ENCODE measurements at places on chromosomes 2 and 18.

DNA sequence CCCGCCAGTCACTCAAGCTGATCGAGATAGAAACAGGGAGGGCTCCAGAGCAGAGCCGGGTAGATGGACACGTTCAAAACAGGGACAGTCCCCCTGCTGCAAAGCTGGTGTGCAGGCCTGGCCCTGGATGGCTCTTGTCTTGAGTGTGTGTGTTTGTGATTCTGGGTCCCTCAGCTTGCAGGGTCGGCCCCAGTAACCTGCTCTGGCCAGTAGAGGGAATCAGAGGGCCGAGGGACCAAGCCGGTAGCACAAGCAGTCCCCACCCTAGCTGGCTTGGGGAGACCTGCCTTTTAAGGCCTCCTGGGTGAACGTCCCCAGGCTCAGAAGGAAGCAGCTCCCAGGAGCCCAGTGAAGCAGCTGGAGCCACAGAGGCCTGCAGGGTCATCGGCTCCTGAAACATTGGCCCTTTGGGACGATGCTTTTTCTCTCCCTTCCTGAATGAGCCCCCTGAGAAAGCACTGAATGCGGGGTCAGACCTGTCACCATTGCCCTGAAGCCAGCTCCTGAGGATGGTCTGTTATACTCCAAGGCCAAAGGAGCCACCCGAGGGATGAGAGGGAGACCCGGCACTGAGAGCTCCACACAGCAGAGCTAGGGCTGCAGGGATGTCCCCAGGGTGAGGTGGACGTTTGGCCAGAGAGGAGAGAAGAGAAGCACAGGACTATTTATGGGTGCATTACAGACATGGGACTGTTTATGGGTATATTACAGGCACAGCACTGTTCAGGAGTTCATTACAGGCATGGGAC lies 15.4 kb upstream of the MLPH start:
- DNase-seq = no peak

GRCh38 chr2:68889500-68889899 lies 18.3 kb upstream of the BMP10 start:
- no peak for DNase-seq

GRCh38 chr2:45259138-45259537 lies 249.9 kb upstream of the SIX2 start:
- no peak for DNase-seq

DNA sequence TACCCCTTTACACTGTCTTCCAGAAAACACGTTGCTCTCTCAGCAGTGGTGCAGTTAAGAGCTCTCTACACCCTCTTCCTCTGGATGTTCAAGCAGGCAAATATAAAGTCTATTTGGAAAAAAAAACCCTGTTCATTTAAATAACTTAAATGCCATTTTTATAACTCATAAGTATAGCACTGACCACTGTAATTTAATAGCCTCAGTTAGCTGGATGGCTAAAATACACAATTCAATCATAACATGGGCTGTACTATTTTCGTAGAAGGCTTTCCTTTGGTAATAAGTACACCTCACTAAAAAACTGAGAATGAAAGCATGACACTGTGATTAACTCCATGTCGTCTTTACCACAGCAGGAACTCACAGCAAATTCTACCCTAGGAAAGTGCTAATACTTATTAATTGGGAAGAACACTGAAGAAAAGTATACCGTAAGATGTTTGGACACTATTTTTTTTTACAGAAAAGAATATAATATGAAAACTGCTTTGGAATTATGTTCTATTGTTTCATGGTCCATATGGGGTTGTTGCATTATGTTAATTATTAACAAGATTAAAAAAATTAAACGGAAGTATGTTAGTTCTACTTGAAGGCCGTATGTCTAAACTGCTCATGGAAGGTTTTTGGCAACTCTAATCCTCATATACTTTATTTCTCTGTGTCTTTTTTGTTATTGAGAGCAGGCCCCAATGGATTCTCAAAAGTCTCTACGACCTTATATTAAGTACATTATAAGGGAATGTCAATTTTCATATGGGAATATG lies 269.1 kb downstream of the ZNF385B start:
- no peak for DNase-seq

DNA sequence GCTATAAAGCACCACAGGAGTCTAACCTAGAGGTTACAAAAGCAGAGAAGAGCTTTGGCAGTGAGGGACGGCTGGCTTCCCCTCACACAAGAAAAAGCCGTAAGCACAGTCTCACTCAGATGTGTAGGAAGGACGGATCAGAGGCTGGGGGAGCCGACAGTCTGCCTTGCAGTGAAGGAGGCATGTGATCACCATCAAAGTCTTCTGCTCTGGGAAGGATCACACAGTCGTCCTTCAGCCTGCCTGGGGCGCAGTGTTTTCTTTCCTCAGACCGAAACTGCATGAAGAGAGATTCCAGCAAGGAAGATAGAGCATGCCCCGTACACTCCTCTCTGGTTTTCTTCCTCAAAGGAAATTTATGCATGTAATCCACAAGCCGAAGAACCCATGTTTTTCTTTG lies 24.1 kb downstream of the GATA6 start:
- DNase-seq = no peak

DNA sequence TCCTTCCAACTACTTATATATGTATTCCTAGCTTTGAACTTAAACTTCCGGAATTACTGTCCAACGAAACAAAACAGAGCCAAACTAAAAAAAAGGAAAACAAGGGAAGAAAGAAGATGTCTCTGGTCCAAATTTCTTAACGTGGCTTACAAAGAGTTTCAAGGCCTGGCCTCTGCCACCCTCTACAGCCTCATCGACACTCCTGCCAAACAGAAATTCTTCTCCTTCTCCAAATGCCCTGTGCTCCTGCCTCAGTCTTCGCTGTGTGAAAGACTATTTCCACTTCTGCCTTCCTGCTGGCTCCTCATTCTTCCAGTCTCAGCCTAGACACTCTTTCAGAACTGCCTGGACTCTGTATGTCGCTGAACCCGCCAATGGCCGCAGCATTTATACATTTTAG lies 249.2 kb downstream of the TXNL1 start:
- no peak for DNase-seq

GRCh38 chr2:207897541-207898353 lies 127.6 kb downstream of the PLEKHM3 start:
- no peak for DNase-seq

DNA sequence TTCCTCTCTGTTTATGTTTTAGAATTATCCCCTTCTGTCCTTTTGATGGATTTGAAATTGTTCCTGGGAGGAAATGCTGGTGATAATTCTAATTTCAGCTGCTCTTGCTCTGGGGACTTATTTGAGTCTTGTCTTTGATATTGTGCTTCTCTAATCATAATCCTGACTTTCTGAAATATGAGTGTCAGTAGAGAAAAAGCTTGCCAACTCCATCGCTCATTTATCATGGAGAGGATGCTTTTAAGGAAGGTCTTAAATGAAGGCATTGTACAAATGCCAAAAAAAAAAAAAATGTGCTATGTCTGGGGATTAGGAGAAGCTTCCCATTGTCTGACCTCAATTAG lies 159.5 kb downstream of the NYAP2 start:
- no peak for DNase-seq

DNA sequence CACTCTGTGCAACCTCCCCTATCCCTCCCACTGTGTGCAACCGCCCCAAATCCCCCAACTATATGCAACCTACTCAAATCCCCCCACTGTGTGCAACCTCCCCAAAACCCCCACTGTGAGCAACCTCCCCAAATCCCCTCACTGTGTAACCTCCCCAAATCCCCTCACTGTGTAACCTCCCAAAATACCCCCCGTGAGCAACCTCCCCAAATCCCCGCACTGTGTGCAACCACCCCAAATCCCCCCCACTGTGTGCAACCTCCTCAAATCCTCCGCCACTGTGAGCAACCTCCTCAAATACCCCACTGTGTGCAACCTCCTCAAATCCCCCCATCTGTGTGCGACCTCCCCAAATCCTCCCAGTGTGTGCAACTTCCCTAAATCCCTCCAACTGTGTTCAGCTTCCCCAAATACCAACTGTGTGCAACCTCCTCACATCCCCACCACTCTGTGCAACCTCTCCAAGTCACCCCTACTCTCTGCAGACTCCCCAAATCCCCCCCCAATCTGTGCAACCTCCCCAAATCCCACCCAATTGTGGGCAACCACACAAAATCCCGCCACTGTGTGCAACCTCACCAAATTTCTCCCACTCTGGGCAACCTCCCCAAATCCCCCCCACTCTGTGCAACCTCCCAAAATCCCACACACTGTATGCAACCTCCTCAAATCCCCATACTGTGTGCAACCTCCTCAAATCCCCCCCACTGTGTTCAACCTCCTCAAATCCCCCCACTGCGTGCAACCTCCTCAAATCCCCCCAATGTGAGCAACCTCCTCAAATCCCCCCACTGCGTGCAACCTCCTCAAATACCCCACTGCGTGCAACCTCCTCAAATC lies 114.1 kb downstream of the TPO start:
- no peak for DNase-seq

DNA sequence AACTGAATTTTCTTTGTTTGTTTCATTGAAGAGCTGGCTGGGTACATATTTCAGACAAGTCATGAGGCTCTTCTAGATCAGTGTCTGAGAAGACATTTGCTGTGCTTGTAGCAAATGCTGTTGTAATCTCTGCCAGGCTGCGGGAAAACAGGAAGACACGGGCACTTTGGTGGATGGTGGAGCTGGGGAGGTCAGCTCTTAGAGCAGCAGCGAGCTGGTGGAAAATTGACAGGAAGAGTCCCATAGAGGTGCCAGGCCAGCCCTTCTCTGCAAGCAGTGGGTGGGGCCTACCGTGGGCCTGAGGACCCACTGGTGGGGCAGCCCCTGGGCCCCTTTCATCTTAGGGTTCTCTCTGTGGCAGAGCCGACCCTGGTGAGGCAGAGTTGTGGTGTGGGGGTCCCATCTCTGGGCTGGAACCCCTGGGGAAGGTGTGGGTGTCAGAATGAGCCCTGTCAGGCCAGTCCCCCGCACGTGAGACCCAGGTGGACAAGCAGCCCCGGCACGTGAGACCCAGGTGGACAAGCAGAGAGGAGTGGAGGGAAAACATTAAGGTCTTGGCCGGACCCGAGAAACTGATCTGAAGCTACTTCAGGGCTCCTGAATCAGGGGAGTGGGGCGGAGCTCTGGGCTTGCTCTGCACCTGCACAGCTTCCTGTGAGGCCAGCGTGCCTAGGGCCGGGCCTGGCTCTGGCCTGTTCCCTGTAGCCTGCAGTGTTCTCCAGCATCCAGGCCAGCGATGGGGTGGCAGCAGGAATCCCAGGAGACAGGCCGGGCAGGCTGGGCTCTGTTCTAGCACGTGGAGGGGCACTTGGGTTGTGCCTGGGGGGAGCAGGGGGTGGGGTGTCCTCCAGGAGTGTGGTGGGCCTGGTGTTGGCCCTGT lies 273.5 kb upstream of the HDAC4 start:
- no peak for DNase-seq

GRCh38 chr2:198351647-198352046 lies 547.3 kb downstream of the PLCL1 start:
- DNase-seq = no peak

- DNase-seq = no peak
Measured at GRCh38 chr2:50866626-50867025, 165.3 kb downstream of the NRXN1 start.

- no peak for DNase-seq
Measured at GRCh38 chr2:117058366-117058765, 756.1 kb upstream of the DDX18 start.
